ENCODE measurements at places on chromosomes 2 and 18.

DNA sequence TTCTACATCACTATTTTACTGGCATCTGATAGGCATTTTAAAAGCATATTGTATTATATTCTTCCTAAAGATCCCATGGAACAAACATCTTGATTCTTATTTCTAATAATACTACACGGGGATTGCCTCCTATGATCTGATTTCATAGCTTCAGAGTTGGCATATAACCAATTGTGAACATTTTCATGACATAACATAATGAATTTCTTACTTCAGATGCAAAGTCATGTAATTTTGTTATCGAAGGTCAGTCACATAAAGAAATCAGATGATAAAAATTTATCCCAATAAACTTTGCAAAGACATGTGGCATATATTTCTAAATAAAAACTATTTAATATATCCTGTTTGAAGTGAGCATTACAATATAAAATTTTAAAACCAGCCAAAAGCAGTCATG lies 93.3 kb downstream of the COL5A2 start:
- no peak for DNase-seq

GRCh38 chr2:200929334-200930249 lies 33.9 kb downstream of the ORC2 start:
- no peak for DNase-seq

GRCh38 chr2:42747422-42747821 lies 16.5 kb downstream of the OXER1 start:
- no peak for DNase-seq

DNA sequence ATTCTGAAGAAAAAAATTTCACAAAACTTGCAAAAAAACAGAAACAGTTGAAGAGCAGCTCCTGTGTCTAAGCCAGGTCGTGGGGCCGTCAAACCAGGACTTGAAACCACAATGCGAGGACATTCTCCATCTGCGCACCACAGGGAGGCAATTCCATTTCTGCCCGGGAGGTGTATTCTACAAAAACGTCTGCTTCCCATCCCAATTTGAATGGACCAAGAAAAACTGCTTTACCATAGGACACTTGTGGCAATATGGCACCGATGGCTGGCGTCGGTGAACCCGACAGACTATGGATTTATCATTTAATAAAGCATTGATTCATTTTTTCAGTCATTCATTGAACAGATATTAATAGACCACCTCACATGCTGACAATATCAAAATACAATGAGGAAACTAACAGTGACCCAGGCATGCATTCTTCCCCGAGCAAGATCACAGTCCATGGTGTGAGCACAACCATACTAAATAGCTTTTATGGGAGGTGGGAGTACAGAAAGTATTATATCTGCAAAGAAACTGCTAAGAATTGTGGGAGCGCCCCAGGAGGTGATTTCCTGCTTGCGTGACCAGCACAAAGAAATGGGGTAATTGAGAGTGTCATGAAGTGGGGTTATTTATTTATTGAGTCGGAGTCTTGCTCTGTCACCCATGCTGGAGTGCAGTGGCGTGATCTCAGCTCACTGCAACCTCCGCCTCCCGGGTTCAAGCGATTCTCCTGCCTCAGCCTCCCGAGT lies 10.5 kb upstream of the ZAP70 start:
- no peak for DNase-seq

DNA sequence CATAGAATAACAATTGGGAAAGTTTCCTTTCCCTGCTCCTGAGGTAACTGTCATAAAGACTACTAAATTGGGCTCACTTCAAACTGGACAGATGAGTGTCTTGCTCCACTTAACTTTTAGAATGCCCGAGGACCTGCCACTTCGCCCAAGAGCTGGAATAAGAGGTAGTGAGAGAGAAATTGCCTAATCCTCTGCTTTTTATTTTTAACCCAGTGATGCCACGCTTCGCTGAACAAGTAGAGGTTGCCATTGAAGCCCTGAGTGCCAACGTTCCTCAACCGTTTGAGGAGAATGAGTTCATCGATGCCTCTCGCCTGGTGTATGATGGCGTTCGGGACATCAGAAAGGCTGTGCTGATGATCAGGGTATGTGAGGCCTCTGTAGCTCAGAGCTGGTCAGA lies 269.4 kb upstream of the LRRTM1 start:
- DNase-seq = no peak

GRCh38 chr2:239300871-239301735 lies 99.7 kb downstream of the HDAC4 start:
- DNase-seq = no peak

GRCh38 chr2:169839954-169840746 lies 12.9 kb downstream of the UBR3 start:
- DNase-seq = no peak

GRCh38 chr2:170582751-170583463 lies 132.2 kb upstream of the SP5 start:
- DNase-seq = no peak

DNA sequence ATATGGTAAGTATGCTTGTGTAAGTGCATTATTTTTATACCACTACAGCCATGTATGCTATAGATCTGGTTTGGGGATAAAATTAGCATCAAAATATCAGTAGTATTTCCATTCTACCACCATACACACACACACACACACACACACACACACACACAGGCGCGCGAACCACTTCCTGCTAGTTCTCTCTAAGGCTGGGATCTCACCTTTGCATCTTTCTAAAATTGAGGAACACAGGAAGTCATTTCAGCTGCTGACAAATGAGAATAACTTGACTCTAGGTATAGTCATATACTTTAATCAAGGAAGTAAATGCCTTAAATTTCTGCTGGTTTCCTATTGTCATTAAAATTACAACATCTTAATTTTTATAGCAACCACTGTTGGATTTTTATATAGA lies 72.5 kb downstream of the RBM43 start:
- no peak for DNase-seq

GRCh38 chr2:165871025-165871424 lies 77.0 kb upstream of the GALNT3 start:
- DNase-seq = no peak

DNA sequence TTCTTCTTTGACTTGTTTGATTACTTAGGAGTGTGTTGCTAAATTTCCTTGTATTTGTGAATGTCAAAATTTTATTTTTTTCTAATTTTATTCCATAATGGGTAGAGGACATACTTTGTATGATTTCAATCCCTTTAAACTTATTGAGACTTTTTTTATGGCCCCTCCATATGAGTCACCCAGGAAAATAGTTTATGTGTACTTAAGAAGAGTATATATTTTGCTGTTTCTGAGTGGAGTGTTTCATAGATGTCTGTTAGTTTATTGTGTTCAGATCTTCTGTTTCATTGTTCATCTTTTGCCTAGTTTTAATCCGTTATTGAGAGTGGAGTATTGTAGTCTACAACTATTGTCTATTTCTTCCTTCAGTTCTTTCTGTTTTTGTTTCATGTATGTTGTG lies 81.9 kb downstream of the EPB41L5 start:
- no peak for DNase-seq

GRCh38 chr2:39881494-39881893 lies 102.4 kb upstream of the THUMPD2 start:
- DNase-seq = no peak

- DNase-seq = no peak
Measured at GRCh38 chr2:190489475-190489874, 45.0 kb downstream of the NEMP2 start.

DNA sequence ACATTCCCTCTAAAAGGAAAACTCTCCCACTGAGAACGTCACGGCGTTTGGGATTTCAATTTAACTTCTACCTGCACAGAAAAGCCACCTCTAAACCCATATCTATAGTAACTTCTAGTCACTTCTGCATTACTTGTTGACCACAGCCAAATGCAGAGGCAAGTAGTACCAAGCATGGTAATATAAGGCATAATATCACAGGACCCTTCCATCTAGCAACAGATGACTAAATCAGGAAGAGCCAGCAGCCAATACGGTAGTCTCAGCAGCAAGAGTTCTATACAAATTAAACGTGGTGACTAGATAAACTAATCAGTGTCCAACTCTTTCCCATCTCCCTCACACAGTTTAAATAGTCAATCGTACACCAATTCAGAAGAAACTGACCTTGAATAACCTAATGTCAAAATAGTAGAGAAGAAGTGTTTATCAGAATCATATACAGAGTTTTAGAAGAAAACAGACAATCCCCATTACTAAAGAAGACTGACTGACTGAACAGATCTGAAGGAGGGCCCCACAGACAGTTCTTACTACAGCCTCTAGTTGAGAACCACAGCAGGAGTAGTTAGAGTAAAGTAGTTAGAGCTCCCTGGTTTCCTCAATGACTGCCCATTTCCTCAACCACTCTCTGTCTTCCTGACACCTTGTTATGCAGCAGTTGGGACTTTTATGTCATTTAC lies 30.0 kb downstream of the MEMO1 start:
- DNase-seq = no peak

DNA sequence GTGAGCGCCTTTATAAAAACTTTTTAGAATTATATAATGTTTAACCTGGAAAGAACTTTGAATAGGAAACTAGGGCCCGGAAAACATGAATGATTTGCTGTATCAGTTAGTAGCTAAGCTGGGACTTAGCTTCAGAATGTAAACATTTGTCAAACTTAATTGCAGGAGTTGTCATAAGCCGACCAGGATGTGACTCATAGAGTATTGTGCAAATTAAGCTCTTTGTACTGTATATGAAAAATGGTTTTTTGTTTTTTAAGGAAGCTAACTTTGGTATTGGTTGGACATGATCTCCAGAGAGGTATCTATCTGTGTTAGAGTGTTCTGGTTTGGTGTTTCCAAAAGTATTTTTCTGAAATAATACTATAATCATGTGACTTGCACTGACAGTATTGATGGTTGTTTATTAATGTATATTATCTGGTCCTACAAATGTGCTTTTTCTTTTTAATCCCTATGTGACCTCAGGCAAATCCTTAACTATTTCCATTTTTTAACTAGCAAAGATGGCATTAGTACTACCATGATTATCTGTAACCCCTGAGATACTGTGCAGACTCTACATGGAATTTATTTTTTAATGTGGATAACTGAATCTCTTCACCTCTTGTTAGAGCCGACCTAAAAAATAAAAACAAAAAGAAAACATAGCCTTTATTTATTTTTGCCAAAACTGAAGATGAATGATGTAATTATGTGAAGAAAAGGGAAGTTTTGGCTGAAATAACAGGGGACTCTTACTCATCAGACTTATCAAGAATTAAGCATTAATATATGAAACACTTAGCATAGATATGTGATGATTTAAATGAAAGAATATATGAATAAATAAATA lies 11.7 kb downstream of the YIPF4 start:
- DNase-seq = no peak

DNA sequence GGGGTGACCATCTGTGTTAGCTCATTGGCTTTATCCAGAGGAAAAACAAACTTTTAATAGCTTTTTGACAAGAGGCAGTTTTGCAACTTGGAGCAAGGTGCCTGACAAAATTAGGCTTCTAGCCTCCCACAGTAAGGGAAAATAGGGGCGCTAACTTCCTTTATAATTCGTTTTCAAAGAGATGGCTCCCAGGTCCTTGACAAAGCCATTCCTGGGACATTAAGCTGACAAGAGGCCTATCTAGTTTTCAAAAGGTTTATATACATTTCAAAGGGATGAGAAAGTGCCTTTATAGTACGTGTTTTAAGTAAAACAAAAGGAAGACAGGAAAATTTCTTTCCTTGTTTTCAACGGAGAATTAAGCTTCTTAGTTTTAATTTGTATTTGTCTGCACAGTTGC lies 159.4 kb upstream of the GCFC2 start:
- DNase-seq = no peak

DNA sequence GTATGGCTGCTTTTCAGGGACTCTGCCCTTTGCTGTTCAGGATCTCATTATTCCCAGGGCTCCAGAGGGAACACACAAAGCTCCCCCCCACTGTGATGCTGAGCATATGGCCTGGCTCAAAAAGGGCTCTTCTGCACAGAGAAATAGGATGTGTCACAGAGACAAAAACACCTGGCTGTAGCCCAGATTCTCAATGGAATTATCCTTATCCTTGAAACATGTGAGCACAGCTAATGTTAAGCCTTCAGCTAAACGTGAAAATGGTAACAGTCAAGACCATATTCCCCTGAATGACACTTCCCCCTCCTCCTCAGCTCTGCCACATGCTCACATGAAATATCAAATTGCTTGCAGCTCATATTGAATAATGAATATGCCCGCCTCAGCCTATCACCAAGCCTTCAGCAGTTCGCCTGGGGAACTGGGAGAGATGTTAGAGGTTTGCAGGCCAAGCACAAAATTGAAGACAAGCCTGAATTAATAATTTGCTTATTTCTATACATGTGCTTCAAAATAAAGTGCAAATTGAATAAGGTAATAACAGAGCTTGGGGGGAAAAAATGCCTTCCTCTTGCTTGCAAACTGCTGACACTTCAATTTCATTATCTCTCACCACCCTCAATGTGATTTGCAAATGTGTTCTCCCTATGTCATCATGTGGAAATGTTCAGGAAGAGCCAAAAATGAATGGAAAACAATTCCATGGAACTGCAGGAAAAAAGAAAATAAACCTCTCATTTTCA lies 181.0 kb upstream of the HNRNPA3 start:
- DNase-seq = no peak

DNA sequence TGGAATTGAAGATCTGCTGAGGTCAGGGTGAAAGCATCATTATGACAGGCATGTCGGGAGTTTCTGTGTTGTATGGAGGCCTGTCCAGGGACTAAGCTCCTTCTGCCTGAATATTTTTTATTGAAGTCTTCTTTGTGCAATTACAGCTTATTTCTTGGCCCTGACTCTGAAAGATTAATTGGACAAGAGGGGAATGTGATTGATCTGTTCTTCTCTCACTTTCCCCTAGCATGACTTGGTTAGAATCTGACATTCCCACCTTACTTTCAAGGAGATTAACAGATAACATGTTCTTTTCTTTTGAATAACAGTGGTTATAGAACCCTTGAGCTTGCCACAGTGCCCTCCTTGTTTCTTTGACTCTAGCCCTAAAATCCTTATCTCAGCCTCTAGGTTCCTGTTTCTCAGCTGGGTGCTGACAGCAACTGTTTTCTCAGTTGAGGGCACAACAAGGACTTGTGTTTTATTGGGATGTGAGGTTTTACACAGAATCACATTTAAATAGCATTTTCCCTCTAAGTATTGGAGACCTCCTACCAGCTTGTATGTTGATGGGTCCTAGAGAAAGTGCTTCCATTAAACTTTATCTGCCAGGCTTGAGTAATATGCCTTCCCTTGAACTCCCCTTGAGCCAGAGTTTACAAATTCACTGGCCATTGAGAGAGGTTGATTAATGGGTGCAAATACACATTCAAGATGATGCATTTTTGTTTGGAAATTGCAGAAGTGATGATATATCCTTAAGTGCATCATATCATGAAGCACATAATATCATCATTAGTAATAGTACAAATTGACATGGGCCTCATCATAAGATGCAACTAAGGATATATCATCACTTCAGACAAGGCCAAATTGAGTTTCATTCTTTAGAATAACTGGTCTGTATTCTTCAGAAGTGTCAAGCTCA lies 12.5 kb downstream of the TTLL4 start:
- no peak for DNase-seq

Data from stimulated activated CD4-positive, alpha-beta T cell treated with anti-CD3 and anti-CD28 coated beads, Interleukin-4, amount 100 ng/mL, for 24 hours (primary cell).